ENCODE measurements at places on chromosomes 1 and 21.

GRCh38 chr1:117339866-117340700, 27.2 kb upstream of the MAN1A2 start:
- no peak for DNase-seq

DNA sequence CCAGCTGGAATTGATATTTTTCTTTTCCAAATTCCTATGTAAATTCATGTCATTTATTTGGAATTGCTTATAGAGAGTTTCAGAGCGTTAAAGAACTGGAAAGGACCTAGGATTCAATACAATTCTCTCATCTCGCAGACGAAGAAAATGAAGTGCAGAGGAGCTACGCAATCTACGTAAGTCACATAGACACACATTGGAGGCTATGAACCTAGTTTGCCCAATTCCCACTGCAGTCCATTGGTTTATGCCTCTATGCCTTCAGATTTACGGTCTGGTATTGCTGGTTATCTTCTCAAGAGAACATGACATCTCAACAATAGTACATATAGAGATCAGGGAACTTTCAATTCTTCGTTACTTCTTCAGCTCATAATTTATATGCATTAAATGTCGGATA, 971 bp upstream of the RNF2 start:
- no peak for DNase-seq

- peak; percentile 55 for DNase-seq
Measured at GRCh38 chr1:86774305-86775295, 70.2 kb downstream of the SH3GLB1 start.

- DNase-seq, result no peak
Measured at GRCh38 chr1:3229081-3229725, 160.2 kb downstream of the PRDM16 start.

GRCh38 chr1:117537291-117537920, 68.4 kb upstream of the TENT5C start:
- no peak for DNase-seq

DNA sequence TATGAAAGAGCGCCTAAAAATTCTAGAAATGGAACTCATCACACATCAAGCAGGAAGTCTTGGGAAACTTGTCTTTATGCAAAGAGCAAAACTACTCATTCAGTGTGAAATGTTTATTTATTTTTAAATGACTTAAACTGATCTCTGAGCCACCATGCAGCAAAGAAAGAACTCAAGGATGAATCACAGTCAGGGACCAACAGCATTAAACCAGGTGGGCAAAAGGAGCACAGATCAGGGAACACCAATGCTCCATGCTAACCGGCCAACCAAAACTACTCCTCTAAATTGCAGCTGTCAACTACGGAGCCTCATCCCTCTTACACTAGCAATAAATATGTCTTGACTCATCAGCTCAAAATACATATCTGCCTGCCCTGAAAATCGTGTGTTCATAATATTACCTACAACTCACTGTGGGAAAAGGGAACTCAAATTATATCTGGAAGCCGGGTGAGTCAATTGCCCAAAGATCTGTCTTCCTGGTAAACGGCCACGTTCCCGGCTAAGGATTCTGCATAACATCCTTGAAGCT, 129.2 kb downstream of the PTPN14 start:
- DNase-seq, result no peak

- DNase-seq, result no peak
Measured at GRCh38 chr21:46149205-46149901, 6.0 kb downstream of the FTCD start.

GRCh38 chr1:155050560-155051341, at the start of gene ADAM15:
TSS of gene ADAM15 (plus strand) at chr1:155051316. CDS start at chr1:155051387, 71 bp downstream.
- peak; percentile 81 for DNase-seq

DNA sequence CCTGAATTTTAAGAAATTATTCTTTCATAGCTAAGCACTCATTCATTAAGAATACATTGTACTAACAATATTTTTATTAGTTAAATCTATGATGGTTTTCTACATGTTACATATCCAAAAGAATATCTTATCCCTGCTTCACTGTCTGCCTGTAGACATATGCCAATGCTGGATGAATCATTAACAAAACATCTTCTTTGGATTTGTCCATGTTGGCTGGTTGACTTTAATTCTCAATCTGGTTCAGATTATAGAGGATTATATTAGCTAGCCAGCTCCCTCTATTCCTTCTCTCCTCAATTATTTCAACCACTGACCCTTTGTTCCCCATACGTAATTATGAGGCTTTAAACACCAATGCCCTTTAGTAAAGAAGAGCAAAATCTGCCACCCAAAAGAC, 138.9 kb upstream of the DMRTA2 start:
- no peak for DNase-seq

- DNase-seq, result no peak
Measured at GRCh38 chr1:166390366-166391033, 223.7 kb upstream of the FAM78B start.

- DNase-seq, result peak; percentile 27
Measured at GRCh38 chr1:200279810-200280411, 129.9 kb downstream of the ZNF281 start.

- DNase-seq, result no peak
Measured at GRCh38 chr21:38300141-38300578, 43.4 kb downstream of the KCNJ15 start.

- DNase-seq, result no peak
Measured at GRCh38 chr1:102858695-102859094, 249.6 kb downstream of the COL11A1 start.

DNA sequence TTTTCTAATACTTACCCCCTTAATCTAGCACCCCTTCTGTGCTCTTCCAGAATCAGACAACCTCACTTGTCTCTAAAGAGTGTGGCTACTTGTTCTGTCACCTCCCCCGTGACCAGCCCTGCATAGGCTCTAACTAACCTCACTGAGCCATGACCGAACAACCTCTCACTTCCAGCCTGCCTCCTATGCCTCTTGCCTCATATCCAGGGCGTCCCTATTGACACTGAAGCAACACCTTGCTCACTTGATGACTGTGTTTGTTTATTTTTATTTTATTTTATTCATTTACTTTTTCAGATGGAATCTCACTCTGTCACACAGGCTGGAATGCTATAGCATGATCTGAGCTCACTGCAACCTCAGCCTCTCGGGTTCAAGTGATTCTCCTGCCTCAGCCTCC, 235.1 kb upstream of the B3GALT2 start:
- no peak for DNase-seq

DNA sequence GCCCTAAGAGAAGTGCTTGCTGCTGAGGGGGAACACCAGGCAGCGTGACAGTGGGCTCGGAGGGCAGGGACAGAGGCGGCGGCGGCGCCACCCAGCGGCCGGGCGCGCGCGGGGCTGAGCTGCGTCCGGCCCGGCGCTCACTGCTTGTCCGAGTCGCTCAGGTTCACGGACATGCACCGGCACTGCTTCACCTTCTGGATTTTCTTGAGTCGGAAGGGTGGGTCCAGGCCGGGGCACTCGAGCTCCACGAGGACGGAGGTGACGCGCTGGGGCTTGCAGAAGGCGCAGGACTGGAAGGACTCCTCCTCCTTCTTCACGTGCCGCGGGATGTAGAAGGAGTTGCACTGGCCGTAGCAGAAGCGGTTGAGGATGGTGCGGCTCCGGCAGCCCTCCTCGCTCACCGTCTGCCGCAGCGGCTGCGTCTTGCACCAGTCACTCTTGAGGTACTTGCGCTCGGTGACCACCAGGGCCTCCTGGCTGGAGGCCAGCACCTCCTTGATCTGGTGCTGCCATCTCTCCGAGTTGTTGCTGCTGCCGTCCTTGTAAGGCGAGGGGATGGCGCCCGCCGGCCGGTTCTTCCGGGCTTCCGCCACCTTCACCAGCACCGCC, 119.0 kb downstream of the GREM2 start:
- no peak for DNase-seq

GRCh38 chr1:113784104-113784779, 25.0 kb upstream of the PHTF1 start:
- DNase-seq, result peak; percentile 27

- DNase-seq, result no peak
Measured at GRCh38 chr1:220757441-220757840, 9.3 kb downstream of the MTARC2 start.

GRCh38 chr1:11474826-11475225, 4.1 kb upstream of the DISP3 start:
- DNase-seq, result no peak

Measured in stimulated activated CD4-positive, alpha-beta T cell treated with anti-CD3 and anti-CD28 coated beads, Interleukin-4, amount 100 ng/mL, for 24 hours (primary cell).